Hepatocyte (in vitro differentiated cells): ENCODE measurements at places on chromosomes 2 and 18. TPM values are rescaled to one million over a fixed set of nuclear protein-coding genes. Genes with fewer than 3 reads are reported as not detected.
A peak's percentile ranks its signal among the peaks of the same experiment; 100 is the strongest.

POTEI gene
- 1.9 and 2.9 TPM in 2 replicates for total RNA-seq

PLGLB1 gene
- 4.4 and 6.6 TPM in 2 replicates for total RNA-seq

SERPINB12 gene
- total RNA-seq = not detected in 2 replicates

LBX2 gene
- total RNA-seq = 2.5 and 3.4 TPM in 2 replicates

BOLL gene
- not detected in 2 replicates for total RNA-seq

IL1B gene
- total RNA-seq = 0.76 and 1.1 TPM in 2 replicates

PDCL3 gene
- 15.7 and 16.5 TPM in 2 replicates for total RNA-seq

- no peak overlapping the region for H3K27ac ChIP-seq
- no peaks in the 10 kb centered on the region for H3K27me3 ChIP-seq
- H3K4me1 ChIP-seq = peaks cover 19% of the 10 kb centered on the region
- DNase-seq = no peak
Measured at GRCh38 chr2:235640926-235641723, 147.3 kb downstream of the AGAP1 start.

DNA sequence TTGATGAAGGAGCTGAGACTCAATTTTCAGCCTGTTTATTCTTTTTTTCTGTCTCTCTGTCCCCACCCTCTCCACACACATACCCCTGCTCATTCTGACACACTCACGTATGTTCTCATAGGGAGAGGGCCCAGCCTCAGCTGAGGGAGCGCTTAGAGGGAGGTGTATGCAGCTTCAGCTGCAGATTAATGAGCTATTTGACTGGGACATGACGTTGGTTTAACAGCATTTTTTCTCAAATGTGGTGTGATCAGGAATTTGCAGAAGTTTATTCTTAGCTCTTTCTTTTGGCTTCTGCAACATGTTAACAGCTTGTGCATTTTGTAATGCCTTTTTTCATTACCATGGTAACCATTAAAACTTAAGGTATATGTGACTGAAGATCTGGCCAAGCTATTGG lies 1547.1 kb upstream of the PIK3C3 start:
- H3K27ac ChIP-seq = no peak overlapping the region
- no peaks in the 10 kb centered on the region for H3K27me3 ChIP-seq
- H3K36me3 ChIP-seq = no peaks in the 10 kb centered on the region
- H3K4me3 ChIP-seq = no peak overlapping the region
- H3K4me1 ChIP-seq = no peaks in the 10 kb centered on the region
- no peak for DNase-seq

DNA sequence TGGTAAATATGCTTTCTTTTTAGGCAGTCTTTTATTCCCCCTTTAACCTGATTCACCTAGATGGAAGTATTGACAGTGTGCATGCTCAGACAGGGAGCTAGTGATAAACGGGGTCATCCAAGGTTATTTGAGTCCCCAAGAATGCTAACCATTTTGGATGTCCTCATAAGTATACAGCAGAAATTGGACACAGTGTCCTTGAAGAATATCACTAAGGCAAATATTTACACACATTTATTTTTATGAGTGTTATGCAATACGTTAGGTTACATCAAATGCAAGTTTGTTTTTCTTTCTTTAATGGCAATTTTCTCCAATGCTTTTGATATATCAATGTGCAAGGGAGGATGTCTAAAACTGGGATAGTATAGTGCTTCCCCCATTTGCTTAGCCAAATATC lies 23.6 kb downstream of the CNTNAP5 start:
- no peak for DNase-seq
- no peaks in the 10 kb centered on the region for H3K4me1 ChIP-seq
- H3K36me3 ChIP-seq = no peaks in the 10 kb centered on the region
- no peak overlapping the region for H3K4me3 ChIP-seq

DNA sequence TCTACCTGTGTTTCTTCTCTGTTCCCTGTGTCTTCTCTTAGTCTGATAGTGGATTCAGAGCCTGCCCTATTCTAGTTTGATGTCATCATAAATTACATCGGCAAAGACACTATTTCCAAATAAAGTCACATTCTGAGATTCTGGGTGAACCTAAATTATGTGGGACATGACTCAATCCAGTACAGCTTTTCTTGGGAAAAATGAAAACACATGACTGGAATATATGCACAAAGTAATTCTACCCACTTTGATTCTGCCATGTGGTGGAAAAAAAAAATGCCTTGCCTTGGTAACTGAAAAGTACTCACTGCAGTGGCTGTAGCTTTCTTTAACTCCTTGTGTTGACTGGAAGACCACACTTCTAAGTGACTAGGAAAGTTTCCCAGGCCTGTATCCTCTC lies 73.7 kb downstream of the LRATD1 start:
- no peaks in the 10 kb centered on the region for H3K36me3 ChIP-seq
- no peaks in the 10 kb centered on the region for H3K27me3 ChIP-seq
- no peaks in the 10 kb centered on the region for H3K4me1 ChIP-seq
- no peak for DNase-seq

DNA sequence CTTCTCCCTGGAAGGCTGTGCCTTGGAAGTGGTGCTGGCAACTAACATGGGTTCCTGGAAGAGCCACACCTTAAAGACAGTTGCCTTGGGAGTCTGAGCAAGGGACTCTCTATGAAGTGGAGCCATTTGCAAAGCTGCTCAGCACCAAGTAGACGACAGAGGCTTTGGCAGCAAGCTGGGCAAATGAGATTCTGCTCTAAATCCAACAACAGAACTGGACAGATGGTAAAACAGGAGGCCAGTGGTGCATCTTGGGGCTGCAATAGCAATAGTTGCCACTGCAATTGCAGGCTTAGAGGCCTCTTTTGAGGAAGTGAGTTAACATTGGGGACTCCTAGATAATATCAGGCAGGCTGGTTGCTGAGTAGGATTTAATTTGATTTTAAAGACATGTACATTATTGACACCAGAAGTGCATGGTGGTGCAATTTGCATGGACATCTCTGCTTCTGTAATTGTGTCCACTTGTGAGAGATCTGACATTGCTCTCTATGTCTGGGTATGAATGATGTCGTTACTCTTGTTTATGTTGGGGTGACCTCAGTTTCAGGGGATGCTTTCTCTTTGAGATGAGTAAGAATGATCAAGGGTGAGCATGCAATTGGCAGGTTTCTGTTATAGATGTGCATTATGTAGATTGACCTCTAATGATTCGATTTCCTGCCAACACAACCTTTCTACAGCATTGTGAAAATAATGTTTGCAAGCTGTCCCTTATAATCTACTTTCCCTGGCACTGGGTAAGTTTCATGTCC lies 568.3 kb upstream of the MEX3C start:
- no peaks in the 10 kb centered on the region for H3K4me1 ChIP-seq
- H3K36me3 ChIP-seq = no peaks in the 10 kb centered on the region
- no peak overlapping the region for H3K27ac ChIP-seq
- H3K27me3 ChIP-seq = no peaks in the 10 kb centered on the region
- no peak for DNase-seq
- H3K4me3 ChIP-seq = no peak overlapping the region

DNA sequence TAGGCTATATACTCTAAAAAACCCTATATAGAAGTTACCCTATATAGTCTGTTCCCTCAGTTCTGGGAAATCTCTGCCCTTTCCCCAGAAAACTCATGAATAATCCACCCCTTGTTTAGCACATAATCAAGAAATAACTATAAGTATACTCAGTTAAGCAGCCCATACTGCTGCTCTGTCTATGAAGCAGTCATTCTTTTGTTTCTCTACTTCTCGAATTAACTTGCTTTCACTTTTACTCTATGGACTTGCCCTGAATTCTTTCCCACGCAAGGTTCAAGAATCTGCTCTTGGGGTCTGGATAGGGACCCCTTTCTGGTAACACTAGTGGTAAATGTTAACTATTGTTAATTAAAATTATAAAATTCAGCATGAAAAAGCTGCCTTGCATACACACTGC lies 17.4 kb upstream of the AP1S3 start:
- H3K27ac ChIP-seq = no peak overlapping the region
- no peak for DNase-seq
- H3K27me3 ChIP-seq = no peaks in the 10 kb centered on the region
- no peaks in the 10 kb centered on the region for H3K36me3 ChIP-seq
- no peak overlapping the region for H3K4me3 ChIP-seq

- peak overlapping the region; percentile 6 for H3K27ac ChIP-seq
- peaks cover 10% of the 10 kb centered on the region for H3K4me1 ChIP-seq
- H3K36me3 ChIP-seq = no peaks in the 10 kb centered on the region
Measured at GRCh38 chr2:33104726-33105125, 158.0 kb downstream of the LTBP1 start.
